Omental fat pad (tissue), 4 donors: ENCODE measurements at places on chromosomes 1 and 21. TPM values are rescaled to one million over a fixed set of nuclear protein-coding genes. Genes with fewer than 3 reads are reported as not detected.

TRNP1 gene
- 24.6 TPM for total RNA-seq

MMP23B gene
- total RNA-seq: 17.8 TPM

SH3D21 gene
- 1.9 TPM for total RNA-seq

KLF17 gene
- 0.24 TPM for total RNA-seq

A3GALT2 gene
- total RNA-seq: not detected
